ENCODE measurements at places on chromosomes 11 and 22.

GRCh38 chr11:26958005-26958701, 35.8 kb upstream of the FIBIN start:
- no peak for DNase-seq

DNA sequence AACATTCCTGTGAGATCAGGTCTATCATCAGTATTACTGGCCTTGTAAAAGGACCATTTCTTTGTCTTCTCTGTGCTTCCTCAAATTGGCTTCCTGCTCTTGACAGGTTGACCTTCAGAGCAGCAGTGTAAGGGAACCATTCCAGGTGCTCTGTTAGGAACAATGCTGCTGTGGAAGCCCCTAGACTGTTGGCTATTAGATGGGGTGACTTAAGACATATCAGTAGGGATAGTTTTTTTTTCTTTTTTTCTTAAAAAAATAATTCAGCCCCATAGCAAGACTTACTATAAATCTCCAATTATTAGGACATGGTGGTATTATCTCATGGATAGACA, 37.6 kb downstream of the COA4 start:
- no peak for DNase-seq

DNA sequence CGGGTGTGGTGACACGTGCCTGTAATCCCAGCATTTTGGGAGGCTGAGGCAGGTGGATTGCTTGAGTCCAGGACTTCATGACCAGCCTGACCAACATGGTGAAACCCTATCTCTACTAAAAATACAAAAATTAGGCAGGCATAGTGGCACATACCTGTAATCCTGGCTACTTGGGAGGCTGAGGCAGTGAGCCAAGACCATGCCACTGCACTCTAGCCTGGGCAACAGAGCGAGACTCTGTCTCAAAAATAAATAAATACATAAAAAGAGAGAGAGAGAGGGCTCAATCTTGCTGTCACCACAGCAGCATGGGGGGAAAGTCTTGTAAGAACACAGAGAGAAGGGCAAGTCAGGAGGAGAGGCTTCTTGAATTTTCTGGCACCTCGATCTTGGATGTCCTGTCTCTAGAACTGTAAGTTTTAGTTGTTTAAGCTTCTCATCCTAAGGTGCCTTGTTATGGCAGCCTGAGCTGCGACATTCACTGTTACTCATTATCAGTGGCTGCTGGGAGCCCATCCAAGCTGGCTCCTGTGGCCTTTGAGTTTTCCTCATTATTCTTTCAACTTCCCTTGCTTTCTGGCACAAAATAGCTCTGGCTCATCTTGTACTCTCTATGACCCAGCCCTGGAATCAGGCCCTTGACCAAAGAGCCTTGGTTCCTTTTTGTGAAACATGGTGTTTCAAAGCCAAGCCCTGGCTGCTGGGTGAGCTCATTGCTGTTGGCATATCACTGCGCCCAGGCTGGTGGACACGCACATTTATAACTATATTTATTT, 8.0 kb upstream of the PSMC3 start:
- no peak for DNase-seq

DNA sequence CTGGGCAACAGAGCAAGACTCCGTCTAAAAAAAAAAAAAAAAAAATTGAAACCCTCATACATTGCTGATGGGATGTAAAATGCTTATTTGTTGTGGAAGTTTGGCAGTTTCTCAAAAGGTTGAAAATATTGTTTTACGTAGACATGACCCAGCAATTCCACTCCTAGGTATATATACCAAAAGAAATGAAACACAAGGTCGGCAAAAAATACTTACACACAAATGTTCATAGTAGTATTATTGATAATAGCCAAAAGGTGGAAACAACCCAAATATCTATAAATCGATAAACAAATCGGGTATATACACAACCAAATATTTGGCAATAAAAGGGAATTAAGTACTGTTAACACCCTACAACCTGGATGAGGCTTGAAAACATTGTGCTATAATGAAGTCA, 5.1 kb upstream of the ZNF143 start:
- no peak for DNase-seq

DNA sequence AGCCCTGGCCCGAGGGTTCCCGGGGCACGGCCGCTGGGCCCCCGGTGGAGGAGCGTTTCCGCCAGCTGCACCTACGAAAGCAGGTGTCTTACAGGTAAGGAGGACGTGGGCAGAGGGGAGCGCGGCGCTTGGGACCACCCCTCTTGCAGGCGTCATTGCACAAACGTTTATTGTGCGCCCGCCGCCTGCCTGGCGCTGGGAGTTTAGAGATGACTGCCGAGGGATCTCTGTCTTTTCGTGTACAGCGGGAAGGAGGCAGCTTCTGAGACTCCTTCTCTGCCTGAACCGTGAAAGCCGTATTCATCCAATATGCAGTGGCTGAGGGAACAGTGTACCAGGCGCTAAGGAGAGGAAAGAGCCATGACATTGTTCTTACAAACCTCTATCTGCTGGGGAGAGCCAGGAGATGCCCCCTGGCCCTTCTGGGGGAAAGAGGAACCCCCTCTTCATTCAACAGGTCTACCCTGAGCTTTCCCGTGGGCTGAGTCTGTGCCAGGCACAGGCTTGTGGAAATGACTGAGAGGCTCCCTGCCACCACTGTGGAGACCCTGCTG, 13.8 kb upstream of the DGKZ start:
- DNase-seq = peak; percentile 73

DNA sequence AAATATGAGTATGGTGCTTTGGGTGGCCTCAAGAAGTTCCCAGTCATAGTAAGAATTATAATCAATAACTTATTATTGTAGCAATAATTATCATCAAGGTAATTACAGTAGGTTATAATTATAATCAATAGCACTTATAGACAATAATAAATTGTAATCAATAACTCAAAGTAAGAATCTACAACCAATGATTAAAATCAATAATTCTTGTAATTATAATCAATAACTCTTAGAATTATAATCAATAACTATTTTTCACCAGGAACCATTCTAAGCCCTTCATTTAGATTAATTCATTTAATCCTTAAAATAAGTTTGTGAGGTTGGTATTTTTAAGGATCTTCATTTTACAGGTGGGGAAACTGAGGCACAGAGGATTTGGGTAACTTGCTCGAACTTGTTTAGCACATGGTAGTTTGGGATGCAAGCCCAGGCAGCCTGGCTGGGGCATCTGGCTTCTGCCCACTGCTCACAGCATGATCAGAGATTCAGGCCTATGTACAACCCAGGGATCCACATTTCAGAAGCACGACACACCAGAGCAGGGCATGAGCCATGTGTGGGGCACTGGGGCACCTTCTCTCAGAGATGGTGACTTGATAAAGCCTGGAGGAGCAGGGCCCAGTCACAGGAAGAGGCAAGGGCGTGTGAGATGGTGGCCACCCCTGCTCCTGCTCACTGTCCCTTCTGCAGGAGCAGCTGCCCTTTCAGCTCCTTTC, 46.6 kb downstream of the SLC1A2 start:
- DNase-seq = no peak

- DNase-seq = no peak
Measured at GRCh38 chr22:33274214-33275072, 216.3 kb upstream of the SYN3 start.

DNA sequence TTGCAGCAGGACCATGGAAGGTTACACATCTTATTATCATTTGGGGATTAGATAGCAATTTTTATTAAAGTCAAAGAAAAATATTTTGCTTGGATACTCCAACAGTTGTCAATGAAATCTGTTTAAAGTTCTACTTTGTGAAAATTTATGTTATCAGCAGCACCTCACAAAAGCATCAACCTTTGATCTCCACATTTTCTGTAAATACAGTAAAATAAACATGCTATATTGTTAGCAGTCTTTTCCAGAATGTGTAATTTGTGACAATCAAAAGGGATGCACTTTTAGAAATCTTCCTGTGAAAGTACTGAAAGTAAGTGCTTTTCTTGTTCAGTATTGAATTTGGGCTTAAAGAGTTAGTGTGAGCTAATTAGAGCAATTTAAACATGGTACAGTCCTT, 4.1 kb downstream of the SLC22A25 start:
- DNase-seq = no peak

DNA sequence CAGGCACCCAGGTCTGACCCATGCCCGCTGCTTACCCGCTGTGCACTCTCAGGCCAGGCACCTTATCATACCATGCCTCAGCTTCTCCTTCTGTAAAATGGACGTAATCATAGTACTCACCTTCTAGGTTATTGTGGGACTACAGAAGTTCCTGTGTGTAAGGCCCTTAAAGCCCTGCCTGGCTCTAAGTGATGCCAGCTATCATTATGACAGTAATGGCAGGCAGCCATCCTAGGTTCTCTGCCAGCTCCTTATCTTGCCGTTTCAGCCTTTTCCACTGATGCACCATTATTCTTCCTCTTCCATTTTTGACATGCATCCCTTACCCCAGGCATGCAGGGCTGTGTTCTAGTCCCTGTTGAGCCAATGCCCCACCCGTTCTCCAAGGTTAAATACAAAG, 57.9 kb downstream of the DBX1 start:
- DNase-seq = no peak

- DNase-seq = no peak
Measured at GRCh38 chr22:49380828-49381114, 446.9 kb downstream of the BRD1 start.

DNA sequence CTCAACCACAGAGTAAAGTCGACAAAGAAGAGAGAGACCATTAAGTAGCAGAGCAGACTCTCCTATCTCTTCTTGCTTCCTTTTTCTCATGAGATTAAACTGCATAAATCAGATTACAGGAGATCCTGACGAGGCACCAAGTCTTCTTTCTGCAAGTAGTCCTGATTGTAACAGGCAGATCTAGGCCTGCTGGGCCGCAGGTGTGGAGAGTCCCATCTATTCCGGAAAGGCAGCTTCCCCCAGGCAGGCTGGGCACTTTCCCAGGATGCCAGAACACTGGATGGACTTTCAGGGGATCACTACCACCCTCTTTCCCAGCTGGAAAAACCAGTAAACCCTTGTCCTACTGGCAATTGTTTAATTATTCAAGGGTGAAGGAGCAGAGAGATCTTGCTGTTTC, 173.0 kb upstream of the CADM1 start:
- DNase-seq = no peak

GRCh38 chr11:118887206-118887605, 3.5 kb downstream of the CXCR5 start:
- no peak for DNase-seq

GRCh38 chr11:9231848-9232177, 33.3 kb downstream of the DENND5A start:
- no peak for DNase-seq

DNA sequence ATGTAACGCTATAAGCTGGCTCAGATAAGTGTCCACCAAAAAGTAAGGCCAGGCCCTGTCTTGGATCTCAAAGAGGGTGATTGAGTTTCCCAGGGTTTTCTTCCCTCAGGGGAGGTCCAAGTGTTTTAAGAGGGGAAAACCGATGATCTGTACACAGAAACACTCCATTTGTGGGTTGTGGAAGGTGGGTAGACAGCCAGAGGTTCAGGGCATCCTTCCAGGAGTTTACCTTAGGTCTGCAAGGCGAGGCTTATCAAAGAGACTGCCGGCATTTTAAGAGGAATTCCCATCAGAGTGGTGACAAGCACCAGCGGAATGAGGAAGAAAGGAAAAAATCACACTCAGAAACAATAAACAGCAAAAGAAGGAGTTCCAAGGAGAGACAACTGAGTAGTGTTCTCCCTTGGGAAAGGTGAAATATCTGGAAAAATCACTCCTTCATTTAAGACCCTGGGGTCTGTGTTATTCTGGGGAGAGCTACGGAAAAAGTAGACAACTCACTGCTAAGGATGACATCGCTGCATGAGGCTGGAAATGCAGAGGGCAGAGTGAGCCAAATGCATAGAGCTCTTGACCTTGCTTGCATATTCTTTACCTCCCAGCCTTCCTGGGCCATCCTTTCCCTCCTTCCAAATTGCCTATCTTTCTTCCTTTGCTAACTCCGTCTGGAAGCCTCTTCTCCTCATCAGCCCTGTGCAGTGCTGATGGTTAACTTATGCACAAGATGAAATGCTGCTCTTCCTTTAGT, 22.1 kb upstream of the MMP7 start:
- no peak for DNase-seq

- no peak for DNase-seq
Measured at GRCh38 chr11:132139181-132139580, 768.8 kb downstream of the NTM start.

DNA sequence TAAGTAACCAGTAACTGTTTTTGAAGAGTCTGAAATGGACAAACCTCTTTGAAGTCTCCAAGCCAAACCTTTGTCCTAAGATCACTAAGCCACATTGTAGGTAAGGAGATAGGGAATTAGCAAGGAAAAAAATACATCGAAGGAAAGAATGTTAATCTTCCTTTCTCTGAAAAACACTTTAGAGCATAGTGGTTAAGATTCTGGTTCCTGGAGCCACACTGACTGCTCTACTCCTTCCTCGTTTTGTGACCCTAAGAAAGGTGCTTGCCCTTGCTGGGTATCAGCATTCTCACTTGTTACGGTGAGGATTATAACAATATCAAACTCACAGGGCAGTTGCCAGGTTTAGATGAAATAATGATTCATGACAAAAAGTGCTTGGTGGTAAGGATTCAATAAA, 104.0 kb downstream of the SIK3 start:
- no peak for DNase-seq

- no peak for DNase-seq
Measured at GRCh38 chr11:70625582-70626518, 227.5 kb downstream of the CTTN start.

DNA sequence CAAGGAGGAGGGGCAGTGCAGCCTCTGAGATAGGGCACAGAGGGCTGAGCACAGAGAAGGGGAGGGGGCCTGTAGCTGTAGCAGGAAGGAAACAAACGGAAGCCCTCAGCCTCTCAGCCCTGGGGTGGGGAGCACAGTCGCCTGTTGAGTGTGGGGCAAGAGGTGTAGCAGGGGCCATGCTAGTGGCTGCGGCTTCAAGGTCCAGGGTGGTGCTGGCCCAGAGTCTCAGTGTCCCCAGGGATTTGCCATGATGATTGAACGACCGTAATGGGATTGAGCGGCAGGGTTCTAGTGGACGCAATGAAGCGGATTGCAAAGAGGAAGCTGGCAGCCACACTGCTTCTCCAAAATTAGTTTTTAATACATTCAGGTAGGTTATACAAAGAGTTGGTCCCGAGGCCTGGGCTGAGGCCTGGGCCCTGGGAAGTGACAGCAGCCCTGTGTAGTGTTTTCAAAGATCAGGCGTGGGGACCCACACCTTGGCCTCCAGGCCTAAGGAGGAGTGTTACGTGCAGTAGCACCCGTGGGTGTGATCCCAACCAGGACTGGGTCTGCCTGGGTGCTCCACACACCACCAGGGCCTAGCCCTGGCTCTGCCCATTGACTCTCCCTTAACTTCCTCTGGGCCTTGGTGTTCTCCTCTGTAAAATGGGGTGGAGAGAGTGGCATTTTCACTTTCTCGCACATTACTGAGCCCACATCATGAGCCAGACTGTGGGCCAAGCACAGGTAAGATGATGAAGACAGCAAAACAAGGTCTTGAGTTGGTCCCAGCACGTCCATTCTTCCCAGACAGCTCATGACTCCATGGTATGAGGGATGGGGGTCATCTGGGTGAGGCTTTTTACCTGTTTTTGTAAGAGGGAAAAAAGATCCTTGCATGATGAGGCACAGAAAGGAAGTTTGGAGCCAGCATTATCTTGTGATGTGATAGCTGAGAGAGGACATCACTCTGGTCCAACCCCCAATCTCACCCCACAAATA, 13.1 kb downstream of the LRRC32 start:
- peak; percentile 46 for DNase-seq
